Effector CD8-positive, alpha-beta T cell (primary cell): ENCODE measurements at places on chromosomes 12 and 14.

DNA sequence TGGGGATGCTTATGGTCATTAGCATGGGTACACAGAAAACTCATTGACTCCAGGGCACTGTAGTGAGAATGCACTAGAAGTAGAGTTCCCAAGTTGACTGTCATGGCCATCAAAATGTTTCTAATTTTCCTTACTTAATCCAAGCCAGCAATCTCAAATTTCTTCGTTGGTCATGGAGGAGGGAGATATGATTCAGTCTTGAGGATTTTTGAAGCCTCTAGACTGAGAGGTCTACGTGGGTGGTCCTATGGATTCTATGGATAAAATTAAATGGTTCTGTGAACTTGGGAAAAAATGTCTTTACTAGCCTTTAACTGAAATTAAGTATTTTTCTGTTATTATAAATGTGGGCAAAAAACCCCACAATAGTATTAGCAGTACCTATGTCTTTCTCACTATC is 508.5 kb downstream of the FUT8 start:
- DNase-seq = no peak

DNA sequence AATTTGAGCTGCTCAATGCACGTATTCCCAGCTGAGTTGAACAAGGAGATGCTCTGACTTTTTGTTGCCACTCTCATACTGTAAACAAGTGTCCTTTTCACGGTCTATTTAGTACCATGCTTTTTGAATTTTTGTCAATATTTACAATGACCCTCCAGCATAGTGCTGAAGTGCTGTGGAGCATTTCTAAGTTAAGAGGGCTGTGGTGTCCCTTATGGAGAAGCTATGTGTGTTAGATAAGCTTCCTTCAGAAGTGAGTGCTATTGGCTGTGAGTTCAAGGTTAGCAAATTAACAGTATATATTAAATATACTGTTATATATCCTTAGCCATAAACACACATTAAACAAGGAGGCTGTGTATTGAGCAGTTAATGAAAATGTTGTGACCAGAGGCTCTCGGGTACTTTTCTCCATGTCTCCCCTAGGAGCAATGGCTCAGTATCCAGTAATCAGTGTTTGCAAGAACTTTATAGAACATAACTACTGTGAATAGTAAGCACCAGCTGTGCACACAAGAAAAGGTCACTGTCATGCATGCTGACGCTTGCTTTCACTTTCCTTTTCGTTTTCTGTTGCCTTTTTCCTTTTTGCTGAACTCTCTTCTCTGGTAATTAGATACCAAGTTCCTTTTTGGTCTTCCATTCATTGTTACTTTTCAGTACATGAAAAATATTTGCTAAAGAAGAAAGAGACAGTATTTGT is 187.2 kb upstream of the NEDD1 start:
- no peak for DNase-seq

DNA sequence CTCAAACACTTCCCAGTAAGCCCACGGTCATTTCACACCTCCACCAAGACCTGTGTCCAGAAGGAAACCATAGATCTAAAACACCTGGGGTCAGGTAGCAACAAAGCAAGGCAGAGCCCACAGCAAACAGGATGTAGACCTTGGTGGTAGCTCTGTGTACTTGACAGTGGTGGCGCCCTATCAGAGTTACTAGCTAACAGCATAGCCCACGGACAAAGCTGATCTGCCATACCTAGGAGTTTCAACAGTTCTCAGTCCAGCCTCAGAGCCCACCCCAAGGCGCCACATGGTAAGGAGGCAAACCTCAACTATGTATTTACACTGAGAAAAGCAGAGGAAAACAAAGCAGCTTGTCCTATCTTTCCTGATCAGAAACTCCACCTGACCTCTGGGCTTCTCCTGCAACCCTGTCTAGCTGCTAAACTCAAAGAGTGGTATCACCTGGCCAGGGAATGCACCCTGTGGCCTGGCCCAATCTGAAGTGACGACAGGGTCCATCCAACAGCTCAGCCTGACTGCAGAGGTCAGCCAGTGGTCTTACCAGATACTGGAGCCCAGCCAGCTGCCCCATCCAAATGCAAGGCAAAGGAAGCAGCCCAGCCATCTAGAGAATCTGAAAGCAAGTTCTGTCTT is 46.3 kb downstream of the STON2 start:
- DNase-seq = no peak

- DNase-seq = no peak
Observed at GRCh38 chr14:65354715-65355114, 57.8 kb upstream of the FUT8 start.

- DNase-seq = no peak
Observed at GRCh38 chr12:25497021-25497420, 56.1 kb downstream of the LMNTD1 start.

DNA sequence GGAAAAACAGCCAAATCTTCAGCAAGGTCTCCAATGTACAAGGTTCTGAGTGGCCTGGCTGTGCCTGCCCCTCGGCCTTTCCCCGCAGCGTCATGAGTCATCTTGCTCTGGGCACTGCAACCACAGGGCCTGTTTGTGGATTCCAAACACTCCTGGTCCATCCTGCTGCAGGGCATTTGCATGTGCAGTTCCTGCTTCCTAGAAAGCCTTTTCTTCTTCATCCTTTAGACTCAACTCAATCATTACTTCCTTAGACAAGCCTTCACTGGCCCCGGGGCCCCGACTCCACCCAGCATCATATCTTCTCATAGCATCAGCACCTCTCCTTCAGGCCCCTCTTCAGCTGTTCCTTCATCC is 101.8 kb upstream of the EGLN3 start:
- DNase-seq = no peak

DNA sequence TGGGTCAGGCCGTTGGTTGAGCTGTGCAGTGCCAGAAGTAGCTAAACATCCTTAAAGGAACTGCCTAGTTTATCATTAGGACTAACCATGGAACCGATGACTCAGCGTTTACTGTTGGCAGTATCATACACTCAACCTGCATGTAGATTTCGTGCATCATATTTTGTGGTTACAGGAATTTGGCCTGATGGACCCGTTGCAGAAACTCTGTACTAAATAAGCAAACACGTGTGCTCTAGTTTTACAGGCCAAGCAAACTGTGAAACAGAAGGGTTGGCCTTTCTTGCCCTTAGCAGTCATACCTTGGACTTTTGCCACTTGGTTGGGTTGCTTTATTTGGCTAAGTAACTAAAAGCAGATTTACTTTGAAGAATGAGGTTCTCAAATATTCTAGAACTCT is 35.6 kb downstream of the DGLUCY start:
- DNase-seq = no peak

DNA sequence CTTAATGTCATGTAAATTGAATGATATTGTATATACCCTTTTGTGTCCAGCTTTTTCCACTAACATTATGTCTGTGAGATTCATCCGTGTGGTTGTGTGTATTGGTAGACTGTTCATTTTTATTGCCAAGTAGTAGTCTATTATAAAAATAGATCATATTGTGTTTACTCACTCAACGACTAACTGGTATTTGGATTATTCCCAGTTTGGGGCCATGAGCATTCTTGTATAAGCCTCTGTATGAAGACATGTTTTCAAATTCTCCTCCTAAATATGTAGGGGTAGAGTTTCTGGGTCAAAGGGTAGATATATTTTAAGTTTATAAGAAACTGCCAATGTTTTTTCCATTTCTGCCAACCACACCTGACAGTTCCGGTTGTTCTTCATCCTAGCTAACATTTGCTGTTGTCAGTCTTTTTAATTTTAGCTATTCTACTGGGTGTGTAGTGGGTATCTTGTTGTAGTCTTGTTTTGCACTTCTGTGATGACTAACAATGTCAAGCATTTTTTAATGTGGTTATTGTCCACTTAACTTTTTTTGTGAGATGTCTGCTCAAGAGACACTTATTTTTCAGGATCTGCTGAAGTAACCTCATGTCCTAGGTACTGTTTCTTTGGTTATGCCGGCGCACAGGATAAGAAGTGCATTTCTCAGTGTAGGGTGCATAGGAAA is 93.2 kb downstream of the DACT1 start:
- DNase-seq = no peak

- no peak for DNase-seq
Observed at GRCh38 chr14:59336706-59337105, 128.5 kb downstream of the GPR135 start.

- no peak for DNase-seq
Observed at GRCh38 chr12:58459191-58459590, 461.1 kb downstream of the LRIG3 start.
